Suprapubic skin (tissue), 4 donors: ENCODE measurements at places on chromosomes 7 and 10.

GRCh38 chr7:109939207-109939606 is 1151.7 kb upstream of the LRRN3 start:
- H3K27ac ChIP-seq = no peak overlapping the region
- no peaks in the 10 kb centered on the region for H3K4me1 ChIP-seq
- no peaks in the 10 kb centered on the region for H3K27me3 ChIP-seq
- H3K4me3 ChIP-seq = no peak overlapping the region

DNA sequence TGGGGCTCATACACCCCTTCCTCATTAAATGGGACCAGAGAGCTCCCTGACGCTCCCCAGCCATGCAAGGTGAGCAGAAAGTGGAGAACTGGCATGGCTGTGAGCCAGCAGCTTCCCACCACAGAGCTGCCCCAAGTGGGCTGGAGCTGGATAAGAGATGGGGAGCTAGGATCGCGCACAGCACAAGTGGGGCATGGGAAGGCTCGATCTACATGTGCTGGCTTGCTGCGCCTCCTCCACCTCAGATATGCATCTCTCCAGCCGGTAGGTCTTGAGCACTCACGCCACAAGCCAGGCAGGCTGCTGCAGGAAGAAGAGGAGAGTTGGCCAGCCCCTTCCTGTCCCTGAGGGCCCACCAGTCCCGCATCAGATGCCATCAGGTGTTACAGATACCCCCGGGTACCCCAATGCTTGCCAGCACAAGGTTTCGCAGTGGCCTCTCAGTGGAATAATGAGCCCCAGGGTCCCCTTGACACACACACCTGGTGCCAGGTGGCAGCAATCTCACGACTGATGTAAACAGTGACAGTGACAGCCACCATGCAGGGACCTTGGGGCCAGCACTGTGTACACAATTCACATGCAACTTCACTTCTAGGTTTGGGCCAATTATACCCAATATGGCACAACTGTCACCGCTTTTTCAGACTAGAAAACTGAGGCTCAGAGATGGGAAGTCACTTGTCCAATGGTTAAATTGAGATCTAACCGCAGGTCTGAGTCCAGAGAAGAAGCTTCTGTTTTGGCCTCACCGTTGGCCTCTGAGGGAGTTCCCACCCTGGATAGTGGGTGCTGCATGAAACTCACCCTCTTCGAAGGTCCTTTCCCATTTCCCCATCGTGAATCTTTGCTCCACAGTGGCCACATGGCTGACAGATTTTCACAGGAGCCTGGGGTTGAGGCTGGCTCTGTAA is 79.3 kb downstream of the OAT start:
- H3K27me3 ChIP-seq = peaks cover 4% of the 10 kb centered on the region
- H3K4me3 ChIP-seq = no peak overlapping the region
- no peak for DNase-seq

DNA sequence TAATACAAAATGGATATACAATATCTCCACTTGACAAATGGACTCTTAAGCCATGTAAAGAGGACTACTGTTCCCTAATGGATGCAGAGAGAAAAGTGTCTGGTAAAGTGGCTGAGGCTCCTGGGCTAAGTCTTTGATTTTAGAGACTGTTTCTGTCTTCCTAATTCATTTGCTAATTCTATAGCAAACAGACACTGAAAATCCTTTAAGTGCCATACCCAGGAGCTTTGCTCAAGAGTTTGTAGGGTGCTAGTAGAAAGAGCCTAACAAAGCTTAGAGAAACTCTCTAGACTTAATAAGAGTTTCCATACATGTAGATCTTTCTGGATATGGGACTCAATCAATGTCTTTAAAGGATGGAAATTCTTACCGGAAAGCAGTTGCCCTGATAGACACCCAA is 16.7 kb downstream of the CEP55 start:
- H3K4me3 ChIP-seq = no peak overlapping the region
- peaks cover 12% of the 10 kb centered on the region for H3K4me1 ChIP-seq
- no peak overlapping the region for H3K27ac ChIP-seq
- no peaks in the 10 kb centered on the region for H3K36me3 ChIP-seq

DNA sequence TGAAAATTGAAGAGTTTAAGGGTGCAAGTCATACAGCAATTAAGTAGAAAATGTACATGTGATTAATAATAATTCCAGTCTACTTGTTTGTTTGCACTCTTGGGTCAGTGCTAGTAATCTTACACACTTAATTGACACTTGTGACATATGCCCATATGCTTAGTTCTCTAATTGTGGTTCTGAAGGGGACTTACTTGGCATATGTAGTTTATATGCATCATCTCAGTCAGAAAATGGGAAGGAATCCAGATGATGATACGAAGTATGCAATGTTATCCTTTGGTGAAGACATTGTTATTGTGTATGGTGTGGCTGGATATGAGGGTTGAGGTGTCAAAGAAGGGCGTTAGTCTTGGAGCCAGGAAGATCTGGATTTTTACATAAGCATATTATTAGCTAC is 193.5 kb upstream of the HDAC9 start:
- no peaks in the 10 kb centered on the region for H3K27me3 ChIP-seq
- no peak for DNase-seq
- H3K36me3 ChIP-seq = no peaks in the 10 kb centered on the region
- no peak overlapping the region for H3K4me3 ChIP-seq
- H3K4me1 ChIP-seq = no peaks in the 10 kb centered on the region

DNA sequence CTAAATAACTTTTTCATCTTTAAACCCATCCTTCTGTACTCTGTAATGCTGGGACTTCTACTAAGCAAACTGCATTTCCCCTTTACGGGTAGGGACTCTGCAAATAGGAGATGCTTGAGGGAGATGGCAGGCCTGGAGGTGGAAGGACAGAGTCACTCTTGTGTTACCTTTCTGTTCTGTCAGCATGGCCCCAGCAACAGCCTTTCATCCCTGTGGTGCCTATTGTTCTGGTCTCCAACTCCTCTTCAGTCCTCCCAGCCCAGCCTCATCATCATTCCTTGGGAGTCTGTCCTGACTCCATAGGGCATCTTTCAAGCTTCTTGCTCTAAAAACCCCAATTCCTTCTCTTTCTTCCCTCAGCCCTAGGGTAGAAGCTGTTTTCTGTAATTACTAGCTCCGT is 230.0 kb downstream of the SNX13 start:
- no peak for DNase-seq
- H3K27ac ChIP-seq = no peak overlapping the region
- peaks cover 5% of the 10 kb centered on the region for H3K4me1 ChIP-seq
- no peaks in the 10 kb centered on the region for H3K36me3 ChIP-seq
- H3K27me3 ChIP-seq = no peaks in the 10 kb centered on the region

- no peak overlapping the region for H3K4me3 ChIP-seq
- H3K27me3 ChIP-seq = no peaks in the 10 kb centered on the region
- no peaks in the 10 kb centered on the region for H3K4me1 ChIP-seq
- DNase-seq = no peak
- no peaks in the 10 kb centered on the region for H3K36me3 ChIP-seq
- no peak overlapping the region for H3K27ac ChIP-seq
These were observed 197.1 kb downstream of the PHTF2 start for GRCh38 chr7:77995717-77996116.

- no peaks in the 10 kb centered on the region for H3K36me3 ChIP-seq
- no peak overlapping the region for H3K4me3 ChIP-seq
- H3K27me3 ChIP-seq = no peaks in the 10 kb centered on the region
- no peak for DNase-seq
- H3K27ac ChIP-seq = no peak overlapping the region
- peaks cover 6% of the 10 kb centered on the region for H3K4me1 ChIP-seq
These were observed 515.9 kb downstream of the PARD3 start for GRCh38 chr10:34299105-34299611.

DNA sequence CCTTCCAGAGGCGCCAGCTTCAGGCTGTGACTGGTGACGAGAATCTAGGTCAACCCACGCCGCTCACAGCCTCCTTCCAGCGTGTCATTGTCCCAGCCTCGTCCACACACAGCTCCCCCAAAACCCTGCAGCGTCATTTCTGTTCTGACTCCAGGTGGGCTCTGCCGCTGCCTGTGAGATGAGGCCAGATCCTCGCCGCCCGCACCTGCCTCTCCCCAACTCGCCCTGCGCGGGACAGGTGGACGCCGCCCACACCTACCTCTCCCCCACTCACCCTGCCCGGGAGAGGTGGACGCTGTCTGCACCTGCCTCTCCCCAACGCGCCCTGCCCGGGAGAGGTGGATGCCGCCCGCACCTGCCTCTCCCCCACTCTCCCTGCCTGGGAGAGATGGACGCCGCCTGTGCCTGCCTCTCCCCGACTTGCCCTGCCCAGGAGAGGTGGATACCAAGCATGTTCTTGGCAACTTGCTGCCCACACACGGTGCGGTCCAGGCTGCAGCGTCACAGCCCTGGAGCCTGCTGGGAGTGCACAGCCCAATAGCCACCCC is 32.0 kb upstream of the CFAP46 start:
- no peak for DNase-seq
- no peaks in the 10 kb centered on the region for H3K4me1 ChIP-seq
- H3K27ac ChIP-seq = no peak overlapping the region

- H3K36me3 ChIP-seq = peaks cover 40% of the 10 kb centered on the region
- H3K4me3 ChIP-seq = no peak overlapping the region
- no peaks in the 10 kb centered on the region for H3K4me1 ChIP-seq
- DNase-seq = no peak
- H3K27me3 ChIP-seq = no peaks in the 10 kb centered on the region
These were observed 15.3 kb upstream of the TMEM248 start for GRCh38 chr7:66905689-66906088.

DNA sequence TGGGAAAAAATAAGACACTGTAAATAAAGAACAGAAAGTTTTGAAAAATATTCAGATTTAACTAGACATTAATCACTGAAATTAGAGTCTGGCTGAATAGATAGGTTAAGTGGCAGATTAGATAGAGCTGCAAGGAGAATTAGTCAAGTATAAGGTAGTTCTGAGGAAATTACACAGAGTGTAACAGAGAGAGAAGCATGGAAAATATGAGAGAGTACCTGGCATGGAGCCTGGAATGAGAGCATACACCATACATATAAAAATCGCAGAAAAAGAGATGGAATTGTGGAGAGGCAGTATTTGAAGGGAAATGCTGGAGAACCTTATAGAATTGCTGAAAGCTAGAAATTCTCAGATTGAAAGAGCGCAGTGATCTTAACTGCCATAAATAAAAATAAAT is 46.9 kb downstream of the ZNRF2 start:
- H3K27ac ChIP-seq = no peak overlapping the region
- peaks cover 31% of the 10 kb centered on the region for H3K4me1 ChIP-seq
- no peaks in the 10 kb centered on the region for H3K27me3 ChIP-seq
- H3K4me3 ChIP-seq = no peak overlapping the region
- peaks cover 2% of the 10 kb centered on the region for H3K36me3 ChIP-seq

GRCh38 chr7:158706710-158707590 is 2.3 kb upstream of the NCAPG2 start:
- no peaks in the 10 kb centered on the region for H3K27me3 ChIP-seq
- H3K27ac ChIP-seq = no peak overlapping the region
- H3K4me3 ChIP-seq = no peak overlapping the region
- H3K36me3 ChIP-seq = no peaks in the 10 kb centered on the region
- DNase-seq = no peak

- no peaks in the 10 kb centered on the region for H3K27me3 ChIP-seq
- H3K27ac ChIP-seq = no peak overlapping the region
- H3K4me3 ChIP-seq = no peak overlapping the region
- H3K4me1 ChIP-seq = peaks cover 19% of the 10 kb centered on the region
These were observed 28.5 kb downstream of the CCNY start for GRCh38 chr10:35364808-35365207.

DNA sequence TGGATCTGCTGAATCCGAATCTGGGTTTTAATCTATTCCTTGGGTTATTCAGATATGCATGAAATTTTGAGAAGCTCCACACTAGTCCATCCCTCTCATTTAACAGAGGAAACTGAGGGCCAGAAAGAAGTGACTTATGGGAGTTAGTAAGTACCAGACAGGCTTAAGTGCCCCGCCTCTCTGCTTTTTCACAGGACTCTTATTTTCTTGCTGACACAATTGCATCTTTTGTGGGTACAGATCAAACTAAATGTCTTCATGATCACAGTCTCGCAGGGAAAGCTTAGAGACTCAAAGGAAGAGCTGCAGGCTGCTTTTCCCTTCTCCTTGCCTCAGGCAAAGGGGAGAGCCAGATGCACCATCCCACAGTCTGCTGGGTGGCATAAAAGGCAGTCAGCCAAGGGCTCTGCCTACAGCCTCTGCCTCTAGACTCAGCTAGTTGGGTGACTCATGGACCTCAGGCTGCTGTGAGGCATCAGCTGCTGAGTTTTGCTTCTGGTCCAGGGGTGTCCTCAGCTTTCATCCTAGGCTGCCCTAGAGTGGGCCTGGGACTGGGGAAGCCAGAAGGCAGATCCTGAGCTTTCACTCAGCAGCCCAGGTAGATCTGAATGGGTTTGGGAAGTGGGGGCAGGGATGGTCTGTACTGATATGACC is 11.6 kb downstream of the GOLGA7B start:
- H3K27ac ChIP-seq = no peak overlapping the region
- H3K27me3 ChIP-seq = peaks cover 3% of the 10 kb centered on the region
- H3K4me1 ChIP-seq = peaks cover 9% of the 10 kb centered on the region
- H3K36me3 ChIP-seq = no peaks in the 10 kb centered on the region
- DNase-seq = no peak
- no peak overlapping the region for H3K4me3 ChIP-seq

DNA sequence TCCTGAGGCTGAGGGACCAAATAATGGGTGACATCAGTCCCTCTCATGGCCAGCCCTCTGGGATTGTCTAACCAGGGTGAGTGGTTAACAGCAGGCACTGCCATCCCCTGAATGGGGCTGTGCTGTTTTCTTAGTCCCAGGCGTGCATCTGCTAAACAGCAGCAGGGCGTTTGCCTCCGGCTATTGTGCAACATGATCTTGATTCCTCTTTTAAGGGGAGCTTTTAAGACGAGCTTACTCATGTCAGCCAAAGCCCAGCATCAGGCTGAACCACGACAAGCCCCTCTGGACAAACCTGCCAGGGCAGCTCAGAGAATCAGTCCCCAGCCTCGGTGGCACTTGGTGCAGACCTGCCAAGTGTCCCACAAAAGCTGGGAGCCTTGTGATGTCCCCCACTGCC is 16.2 kb upstream of the IGFBP3 start:
- peaks cover 15% of the 10 kb centered on the region for H3K27me3 ChIP-seq
- no peaks in the 10 kb centered on the region for H3K4me1 ChIP-seq
- H3K4me3 ChIP-seq = no peak overlapping the region
- H3K36me3 ChIP-seq = no peaks in the 10 kb centered on the region
- DNase-seq = no peak

- no peaks in the 10 kb centered on the region for H3K4me1 ChIP-seq
- no peak for DNase-seq
- no peak overlapping the region for H3K4me3 ChIP-seq
- no peaks in the 10 kb centered on the region for H3K36me3 ChIP-seq
These were observed 37.4 kb upstream of the CFAP46 start for GRCh38 chr10:132979491-132980425.

GRCh38 chr10:119872610-119872859 is at the start of gene MCMBP:
TSS of gene MCMBP (minus strand) at chr10:119872843. CDS start at chr10:119872584, 259 bp downstream.
- H3K4me1 ChIP-seq = peaks cover 31% of the 10 kb centered on the region
- DNase-seq = no peak
- H3K36me3 ChIP-seq = no peaks in the 10 kb centered on the region
- no peaks in the 10 kb centered on the region for H3K27me3 ChIP-seq
- H3K4me3 ChIP-seq = peak within 1 kb of the TSS; percentile 75
- peak within 1 kb of the TSS; percentile 98 for H3K27ac ChIP-seq

GRCh38 chr7:69365651-69366192 is 232.6 kb upstream of the AUTS2 start:
- H3K27ac ChIP-seq = no peak overlapping the region
- H3K36me3 ChIP-seq = no peaks in the 10 kb centered on the region

GRCh38 chr7:94190599-94191061 is 186.5 kb upstream of the BET1 start:
- no peaks in the 10 kb centered on the region for H3K36me3 ChIP-seq
- H3K4me1 ChIP-seq = no peaks in the 10 kb centered on the region
- no peak overlapping the region for H3K27ac ChIP-seq
- H3K4me3 ChIP-seq = no peak overlapping the region
- H3K27me3 ChIP-seq = no peaks in the 10 kb centered on the region
